ENCODE measurements at places on chromosomes 3 and 15.
A peak's percentile ranks its signal among the peaks of the same experiment; 100 is the strongest.

GRCh38 chr15:40333922-40334492, 6.7 kb downstream of the CCDC9B start:
- peak; percentile 30 for DNase-seq
- peak overlapping the region; percentile 77 for H3K27ac ChIP-seq
- peak overlapping the region; percentile 73 for H3K4me3 ChIP-seq
- H3K36me3 ChIP-seq, result peaks cover 3% of the 10 kb centered on the region
- H3K4me1 ChIP-seq, result peaks cover 73% of the 10 kb centered on the region

GRCh38 chr15:90558171-90558573, 28.4 kb downstream of the CRTC3 start:
- H3K4me1 ChIP-seq, result peaks cover 40% of the 10 kb centered on the region
- DNase-seq, result no peak
- H3K27ac ChIP-seq, result no peak overlapping the region
- H3K27me3 ChIP-seq, result no peaks in the 10 kb centered on the region
- H3K4me3 ChIP-seq, result no peak overlapping the region
- peaks cover 12% of the 10 kb centered on the region for H3K36me3 ChIP-seq

DNA sequence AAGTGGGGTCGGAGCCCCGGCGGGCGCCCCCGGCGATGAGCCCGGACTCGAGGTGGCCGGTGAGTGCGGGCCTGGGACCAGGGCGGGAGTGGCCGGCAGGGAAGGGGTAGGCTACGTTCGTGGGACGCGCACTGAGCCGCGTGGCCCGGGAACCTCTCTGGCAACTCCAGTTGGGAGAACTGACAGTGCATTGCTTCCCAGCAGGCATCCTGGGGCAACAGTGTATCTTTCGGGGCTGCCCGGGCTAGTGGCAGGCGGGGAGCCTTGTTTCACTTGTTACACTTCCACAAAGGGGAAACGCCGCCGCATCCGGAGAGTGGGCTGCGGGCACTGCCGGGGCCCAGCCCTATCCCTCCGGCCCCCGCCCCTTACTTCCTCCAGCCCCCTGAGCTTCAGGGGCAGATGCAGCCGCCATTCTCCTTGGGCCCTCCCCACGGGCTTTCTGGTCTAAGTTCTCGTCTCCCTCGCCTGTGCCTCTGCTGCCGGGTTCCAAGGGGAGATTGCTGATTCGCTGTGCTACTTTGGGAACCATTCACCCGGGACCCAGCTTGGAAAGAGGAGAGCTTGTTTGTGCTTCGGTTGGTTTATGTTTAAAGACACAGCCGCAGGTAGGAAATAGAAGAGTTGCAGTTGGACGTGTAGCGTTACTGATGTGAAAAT, 675 bp downstream of the BRPF1 start:
- peak overlapping the region; percentile 92 for H3K4me3 ChIP-seq
- H3K4me1 ChIP-seq, result peaks cover 67% of the 10 kb centered on the region
- H3K27ac ChIP-seq, result peak overlapping the region; percentile 99
- no peaks in the 10 kb centered on the region for H3K27me3 ChIP-seq

DNA sequence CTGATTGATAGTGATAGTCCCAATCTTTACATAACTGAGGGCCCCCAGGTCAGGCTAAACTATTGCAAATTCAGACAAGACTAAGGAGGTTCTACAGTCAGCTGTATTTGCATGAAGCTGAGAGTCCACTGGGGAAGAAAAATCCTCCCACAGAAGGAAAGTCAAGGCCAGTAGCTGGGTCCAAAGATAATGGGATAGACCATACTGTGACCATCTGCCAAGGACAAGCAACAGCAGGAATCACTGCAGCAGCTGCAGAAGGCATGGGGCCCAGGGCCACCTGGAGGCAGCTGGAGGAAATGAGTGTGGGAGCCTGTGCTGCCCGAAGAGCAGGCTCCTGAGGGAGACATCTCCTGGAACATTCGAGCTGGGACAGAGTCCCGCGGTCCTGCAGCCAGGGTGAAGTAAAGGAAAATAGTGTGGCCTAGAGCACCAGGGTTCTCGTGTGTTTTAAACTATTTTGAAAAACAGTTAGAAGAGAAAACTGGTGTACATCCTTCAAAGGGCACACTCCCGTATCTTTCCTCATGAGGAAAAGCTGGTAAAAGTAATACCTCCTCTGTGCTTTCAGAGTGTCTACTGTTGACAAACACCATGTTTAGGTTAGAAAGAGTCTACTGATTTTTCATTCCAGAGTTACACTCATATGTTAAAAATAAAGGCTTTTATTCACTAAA, 13.2 kb upstream of the TMEM212 start:
- H3K4me3 ChIP-seq, result no peak overlapping the region
- H3K27me3 ChIP-seq, result peaks cover 10% of the 10 kb centered on the region
- no peaks in the 10 kb centered on the region for H3K4me1 ChIP-seq
- DNase-seq, result no peak

DNA sequence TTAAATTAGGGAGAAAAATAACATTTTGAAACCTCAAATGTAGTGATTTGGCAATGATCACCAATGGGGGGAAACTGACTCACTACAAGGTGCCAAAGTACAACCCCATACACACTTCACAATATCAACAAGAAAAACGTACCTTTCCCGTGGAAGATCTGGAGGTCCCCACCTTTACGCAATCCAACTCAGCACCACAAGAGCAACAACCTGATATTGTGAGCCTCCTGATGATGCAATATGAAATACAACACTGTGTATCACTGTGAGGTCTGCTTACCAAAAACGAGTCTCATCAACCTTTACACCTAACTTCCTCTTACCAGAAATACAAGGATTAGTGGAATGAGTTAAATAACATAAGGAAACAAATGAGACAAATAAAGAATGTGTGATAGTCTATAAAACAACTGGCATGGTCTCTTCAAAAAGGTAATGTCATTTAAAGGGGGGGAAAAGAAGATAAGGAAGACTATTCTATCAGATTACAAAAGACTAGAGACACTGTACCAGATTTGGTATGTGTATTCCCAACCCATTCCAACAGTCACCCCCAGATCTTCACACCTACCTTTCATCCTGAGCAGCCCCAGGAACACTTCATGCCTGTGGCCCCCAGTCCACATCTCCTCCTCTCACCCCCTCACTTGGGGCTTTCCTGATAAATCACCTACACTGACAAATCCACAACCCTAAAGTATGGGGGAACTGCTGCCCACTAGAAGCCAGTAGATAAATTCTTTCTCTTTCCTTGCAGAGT, 27.7 kb downstream of the DLG1 start:
- no peak for DNase-seq
- H3K4me1 ChIP-seq, result peaks cover 37% of the 10 kb centered on the region
- H3K27me3 ChIP-seq, result no peaks in the 10 kb centered on the region
- H3K27ac ChIP-seq, result no peak overlapping the region

- H3K27ac ChIP-seq, result no peak overlapping the region
- H3K4me3 ChIP-seq, result no peak overlapping the region
- peaks cover 3% of the 10 kb centered on the region for H3K27me3 ChIP-seq
Measured at GRCh38 chr3:171508206-171508605, 48.0 kb upstream of the TNIK start.

DNA sequence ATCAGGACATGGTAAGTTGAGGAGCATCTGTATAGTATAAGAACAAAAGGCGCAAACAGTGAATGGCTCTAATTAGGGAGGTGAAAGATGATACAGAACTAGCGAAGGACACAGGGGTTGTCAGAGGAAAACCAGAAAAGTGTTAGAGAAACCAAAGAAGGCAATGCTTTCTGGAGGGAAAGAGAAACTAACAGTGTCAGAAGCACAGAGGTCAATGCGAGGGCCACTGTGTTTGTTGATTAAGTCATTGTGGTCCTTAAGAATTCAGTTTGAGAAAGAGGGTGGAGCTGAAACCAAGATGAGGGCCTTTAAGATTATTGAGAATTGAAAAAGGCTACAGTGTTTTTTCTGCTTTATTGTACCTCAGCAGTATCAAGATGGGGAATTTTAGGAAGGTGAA, 28.8 kb downstream of the ATG7 start:
- DNase-seq, result no peak
- H3K36me3 ChIP-seq, result peaks cover 79% of the 10 kb centered on the region
- no peak overlapping the region for H3K27ac ChIP-seq
- H3K27me3 ChIP-seq, result no peaks in the 10 kb centered on the region
- H3K4me1 ChIP-seq, result peaks cover 12% of the 10 kb centered on the region

DNA sequence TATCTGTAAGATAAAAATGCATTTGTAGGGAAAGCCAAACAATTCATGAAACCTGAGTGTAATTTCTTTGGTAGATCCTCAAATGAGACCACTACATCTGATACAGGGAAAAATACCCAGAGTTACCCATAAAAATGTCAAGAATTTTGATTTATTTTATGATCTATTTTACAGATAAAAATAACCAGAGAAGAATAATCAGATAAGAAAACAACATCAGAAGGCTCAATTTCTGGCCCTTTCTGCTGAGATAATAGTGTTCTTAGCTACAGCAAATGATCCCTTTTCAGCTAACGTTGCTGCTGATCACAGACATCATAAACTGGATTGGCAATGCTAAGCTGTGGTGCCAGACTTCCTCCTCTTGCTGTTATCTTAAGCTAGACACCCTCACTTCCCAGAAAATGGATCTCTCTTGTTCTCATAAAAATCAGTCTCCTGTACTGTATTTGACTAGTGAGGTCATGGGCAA, 21.3 kb upstream of the TMEM108 start:
- no peak for DNase-seq
- no peak overlapping the region for H3K27ac ChIP-seq
- H3K36me3 ChIP-seq, result no peaks in the 10 kb centered on the region
- H3K4me3 ChIP-seq, result no peak overlapping the region
- H3K27me3 ChIP-seq, result peaks cover 11% of the 10 kb centered on the region

- H3K4me1 ChIP-seq, result no peaks in the 10 kb centered on the region
- H3K27ac ChIP-seq, result no peak overlapping the region
- no peak overlapping the region for H3K4me3 ChIP-seq
- H3K36me3 ChIP-seq, result peaks cover 67% of the 10 kb centered on the region
Measured at GRCh38 chr3:113312416-113312815, 101.1 kb downstream of the BOC start.

GRCh38 chr3:143239031-143239430, 119.5 kb downstream of the CHST2 start:
- peaks cover 22% of the 10 kb centered on the region for H3K4me1 ChIP-seq
- H3K36me3 ChIP-seq, result peaks cover 2% of the 10 kb centered on the region
- H3K4me3 ChIP-seq, result no peak overlapping the region
- H3K27me3 ChIP-seq, result no peaks in the 10 kb centered on the region

DNA sequence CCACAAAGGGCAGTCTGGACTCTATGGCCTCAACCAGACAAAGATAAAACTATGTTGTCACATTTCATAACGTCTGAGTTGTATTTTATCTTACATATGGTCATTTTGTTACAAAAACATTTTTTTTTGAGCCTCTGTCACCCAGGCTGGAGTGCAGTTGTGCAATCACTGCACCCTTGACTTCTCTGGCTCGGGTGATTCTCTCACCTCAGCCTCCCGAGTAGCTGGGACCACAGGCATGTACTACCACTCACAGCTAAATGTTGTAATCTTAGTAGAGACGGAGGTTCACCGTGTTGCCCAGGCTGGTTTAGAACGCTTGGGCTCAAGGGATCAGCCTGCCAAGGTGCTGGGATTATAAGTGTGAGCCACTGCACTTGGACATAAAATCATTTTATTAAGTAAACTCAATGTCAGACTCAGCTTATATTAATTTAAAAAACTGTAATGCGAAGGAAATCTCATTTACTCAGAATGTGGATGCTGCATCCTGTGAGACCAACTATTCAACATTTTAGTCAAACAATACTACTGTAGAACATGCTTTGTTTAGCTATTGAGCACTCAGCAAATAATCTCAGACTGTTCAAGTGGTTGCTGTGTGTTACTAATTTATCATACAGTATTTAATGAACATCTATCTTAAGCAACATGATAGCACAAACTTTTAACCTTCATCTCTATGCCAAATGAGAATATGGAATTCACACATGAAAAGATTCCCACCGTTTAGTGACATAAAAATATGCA, 209.2 kb downstream of the TBL1XR1 start:
- DNase-seq, result no peak
- H3K36me3 ChIP-seq, result peaks cover 7% of the 10 kb centered on the region
- H3K27me3 ChIP-seq, result no peaks in the 10 kb centered on the region
- H3K4me3 ChIP-seq, result no peak overlapping the region
- H3K27ac ChIP-seq, result no peak overlapping the region

DNA sequence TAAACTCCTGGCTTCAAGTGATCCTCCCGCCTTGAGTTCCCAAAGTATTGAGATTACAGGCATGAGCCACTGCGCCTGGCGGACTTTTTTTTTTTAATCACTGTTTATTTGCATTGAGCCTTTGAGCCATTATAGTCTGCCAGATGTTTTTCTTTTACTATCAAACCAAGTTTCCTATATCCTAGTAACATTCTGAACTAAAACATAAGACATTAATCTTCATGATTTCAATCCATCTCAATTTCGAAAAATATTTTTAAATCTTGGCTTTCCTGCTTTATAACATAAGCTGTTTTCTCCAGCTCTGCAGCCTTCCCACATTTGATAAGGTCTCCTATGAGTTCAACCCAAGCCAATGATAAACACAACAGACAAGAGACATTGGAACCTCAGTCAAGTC, 75.4 kb downstream of the UMPS start:
- no peak for DNase-seq
- no peak overlapping the region for H3K4me3 ChIP-seq
- H3K27me3 ChIP-seq, result peaks cover 10% of the 10 kb centered on the region
- no peak overlapping the region for H3K27ac ChIP-seq
- no peaks in the 10 kb centered on the region for H3K4me1 ChIP-seq
- no peaks in the 10 kb centered on the region for H3K36me3 ChIP-seq

DNA sequence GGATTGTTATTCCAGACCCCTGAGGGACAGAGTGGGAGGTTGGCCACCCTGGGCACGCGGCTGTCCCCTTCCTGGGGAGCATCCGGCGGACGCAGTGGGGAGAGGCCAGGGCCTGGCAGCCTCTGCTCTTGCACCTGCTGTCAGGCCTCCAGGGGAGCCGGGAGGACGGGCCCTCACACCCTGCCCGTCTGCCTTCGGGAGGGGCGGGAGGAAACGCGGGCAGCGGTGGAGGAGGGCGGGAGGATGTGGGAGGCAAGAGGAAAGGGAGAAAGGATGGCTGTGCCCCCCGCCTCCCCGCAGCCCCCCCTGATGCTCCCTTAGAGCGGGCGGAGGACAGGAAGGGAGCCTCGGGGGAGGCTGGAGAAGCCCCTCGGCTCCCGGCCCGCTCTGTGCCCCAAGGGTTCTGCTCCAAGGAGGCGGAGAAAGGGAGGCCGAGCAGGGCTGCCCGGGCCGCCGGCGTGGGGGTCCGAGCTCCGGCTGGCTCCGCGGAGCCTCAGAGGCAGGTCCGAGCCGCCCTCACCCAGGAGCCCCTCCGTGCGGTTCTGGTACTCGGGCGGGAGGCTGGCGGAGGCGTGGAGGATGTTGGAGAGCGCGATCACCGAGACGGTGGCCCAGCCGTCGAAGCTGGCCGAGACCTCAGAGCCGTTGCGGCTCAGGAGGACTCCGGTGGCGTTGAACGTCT, 40.9 kb downstream of the MUC20 start:
- H3K4me3 ChIP-seq, result no peak overlapping the region
- H3K27me3 ChIP-seq, result peaks cover 60% of the 10 kb centered on the region
- peaks cover 4% of the 10 kb centered on the region for H3K4me1 ChIP-seq

GRCh38 chr3:138960417-138960852, 13.4 kb downstream of the FOXL2NB start:
- peaks cover 61% of the 10 kb centered on the region for H3K27me3 ChIP-seq
- no peak for DNase-seq
- H3K36me3 ChIP-seq, result peaks cover 7% of the 10 kb centered on the region

- no peak overlapping the region for H3K27ac ChIP-seq
- DNase-seq, result no peak
- no peaks in the 10 kb centered on the region for H3K4me1 ChIP-seq
- H3K27me3 ChIP-seq, result no peaks in the 10 kb centered on the region
Measured at GRCh38 chr3:103389356-103389755, 954.5 kb downstream of the ZPLD1 start.
